ENCODE measurements at places on chromosomes 7 and 10. TPM values are rescaled to one million over a fixed set of nuclear protein-coding genes. Genes with fewer than 3 reads are reported as not detected.

CUZD1 gene
- 0.28 TPM for total RNA-seq

BBIP1 gene
- total RNA-seq: 27.5 TPM

FAM25A gene
- not detected for total RNA-seq

SMO gene
- 5.3 TPM for total RNA-seq

GATA3 gene
- total RNA-seq: 3.2 TPM

NUDCD3 gene
- 94.7 TPM for total RNA-seq

CH25H gene
- total RNA-seq: 8.8 TPM

CDHR1 gene
- total RNA-seq: 0.12 TPM

GRID2IP gene
- not detected for total RNA-seq

SPDYE11 gene
- not detected for total RNA-seq

BHLHA15 gene
- not detected for total RNA-seq

LIPN gene
- not detected for total RNA-seq

HEPACAM2 gene
- 0.19 TPM for total RNA-seq

OR2A12 gene
- total RNA-seq: not detected

SLC26A4 gene
- 0.65 TPM for total RNA-seq

TAS2R4 gene
- total RNA-seq: 0.23 TPM

H2BK1 gene
- total RNA-seq: not detected

CDK6 gene
- total RNA-seq: 28.2 TPM

ADAMTS14 gene
- 0.70 TPM for total RNA-seq

STK32C gene
- total RNA-seq: 5.5 TPM

ZFYVE27 gene
- 7.5 TPM for total RNA-seq

KLF14 gene
- total RNA-seq: 0.07 TPM

ATRNL1 gene
- total RNA-seq: 0.27 TPM

AGMO gene
- total RNA-seq: 0.22 TPM

TLL2 gene
- total RNA-seq: 5.1 TPM

ZNF716 gene
- not detected for total RNA-seq

ADARB2 gene
- total RNA-seq: 0.31 TPM

HYAL4 gene
- total RNA-seq: not detected

WASL gene
- total RNA-seq: 28.8 TPM

WAPL gene
- 26.7 TPM for total RNA-seq

NAT16 gene
- total RNA-seq: not detected

CTAGE8 gene
- 0.15 TPM for total RNA-seq

NRBF2 gene
- 9.9 TPM for total RNA-seq

CALML5 gene
- total RNA-seq: not detected

OR9A4 gene
- not detected for total RNA-seq

GLI3 gene
- total RNA-seq: 6.1 TPM

CRYGN gene
- 0.72 TPM for total RNA-seq

UCN3 gene
- not detected for total RNA-seq

PTPRZ1 gene
- total RNA-seq: 0.87 TPM

HOXA7 gene
- total RNA-seq: not detected

TMEM236 gene
- 0.34 TPM for total RNA-seq

HOXA11 gene
- not detected for total RNA-seq

DEPP1 gene
- 15.6 TPM for total RNA-seq

TMEM273 gene
- total RNA-seq: 27.3 TPM

SRRM3 gene
- 4.0 TPM for total RNA-seq

ELOVL3 gene
- total RNA-seq: 0.30 TPM

NUTM2A gene
- total RNA-seq: 2.9 TPM

Measured in heart right ventricle (tissue), 16 donors.